ENCODE measurements at places on chromosomes 16 and 17.

- no peak for DNase-seq
Observed at GRCh38 chr16:11233727-11234376, 22.2 kb downstream of the SOCS1 start.

GRCh38 chr16:20320178-20320577 is 7.1 kb downstream of the GP2 start:
- no peak for DNase-seq

DNA sequence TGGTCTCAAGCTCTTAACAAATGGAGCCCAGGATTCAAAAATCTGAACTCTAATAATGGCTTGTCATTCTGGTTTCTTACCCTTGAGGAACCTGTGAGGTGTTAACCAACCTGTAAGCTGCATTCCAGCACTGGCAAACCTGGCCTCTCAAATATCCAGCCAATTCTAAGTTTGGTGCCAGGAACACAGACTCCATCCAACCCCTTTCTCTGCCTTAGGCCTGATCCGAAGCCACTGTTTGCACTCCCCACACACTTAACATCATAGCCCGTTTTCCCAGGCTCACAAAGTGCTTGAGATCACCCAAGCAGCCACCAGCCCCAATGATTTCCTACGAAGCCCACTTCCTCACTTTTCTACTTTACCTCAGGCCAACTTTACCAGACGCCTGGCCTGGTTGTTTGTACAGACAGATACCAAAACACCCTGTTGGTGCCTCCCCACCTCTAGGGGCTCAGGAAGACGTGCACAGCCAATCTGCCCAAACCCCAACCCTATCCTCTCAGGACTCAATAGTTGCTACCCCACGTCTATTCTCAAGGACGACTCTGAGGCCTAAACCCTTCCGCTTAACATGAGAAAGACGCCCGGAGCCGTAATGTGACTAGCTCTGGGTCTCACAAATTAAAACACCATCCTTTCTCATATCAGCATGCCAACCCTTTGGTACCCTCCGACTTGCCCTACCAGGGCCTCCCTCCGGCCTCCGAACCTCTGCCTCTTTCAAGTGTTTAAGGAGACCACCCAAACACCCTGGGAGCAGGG is 3.2 kb upstream of the PER1 start:
- DNase-seq, result no peak

DNA sequence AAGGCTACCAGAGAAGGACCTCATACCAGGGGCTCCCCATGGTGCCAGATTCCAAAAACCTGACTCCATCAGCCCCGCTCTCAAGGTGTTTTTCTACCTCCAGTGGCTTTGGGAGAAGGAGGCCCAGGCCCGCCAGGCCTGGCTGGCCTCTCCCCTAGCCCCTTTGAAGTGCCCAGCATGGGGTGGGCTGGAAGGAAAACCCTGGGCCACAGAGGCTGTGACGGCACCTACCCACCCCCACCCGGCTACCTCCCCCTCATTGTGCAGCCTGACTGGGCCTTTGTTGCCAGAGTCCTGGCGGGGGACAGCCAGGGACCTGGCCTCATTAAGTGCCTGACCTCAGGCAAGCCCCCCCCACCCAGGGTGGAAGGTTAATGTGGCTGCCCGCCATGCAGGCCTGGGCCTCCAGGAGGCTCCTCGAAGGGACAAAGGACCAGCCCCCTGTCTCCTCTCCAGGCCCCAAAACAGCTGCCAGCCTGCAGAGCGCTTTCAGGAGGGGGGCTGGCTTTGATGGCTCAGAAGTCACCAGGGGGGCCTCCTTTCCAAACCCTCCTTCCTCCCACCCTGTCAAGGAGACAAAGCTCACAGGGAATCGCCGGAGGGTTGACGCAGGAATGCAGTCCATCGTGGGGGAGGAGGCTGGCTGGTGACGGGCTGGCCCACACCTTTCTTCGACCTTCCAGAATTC is 159.4 kb downstream of the ZNF423 start:
- DNase-seq, result no peak

- no peak for DNase-seq
Observed at GRCh38 chr16:20271893-20272292, 55.4 kb downstream of the GP2 start.

GRCh38 chr16:82169861-82170845 is at the start of gene MPHOSPH6:
Gene MPHOSPH6, minus strand, starts transcription at chr16:82170224. Its CDS starts 49 bp downstream, at chr16:82170175.
- peak; percentile 97 for DNase-seq

DNA sequence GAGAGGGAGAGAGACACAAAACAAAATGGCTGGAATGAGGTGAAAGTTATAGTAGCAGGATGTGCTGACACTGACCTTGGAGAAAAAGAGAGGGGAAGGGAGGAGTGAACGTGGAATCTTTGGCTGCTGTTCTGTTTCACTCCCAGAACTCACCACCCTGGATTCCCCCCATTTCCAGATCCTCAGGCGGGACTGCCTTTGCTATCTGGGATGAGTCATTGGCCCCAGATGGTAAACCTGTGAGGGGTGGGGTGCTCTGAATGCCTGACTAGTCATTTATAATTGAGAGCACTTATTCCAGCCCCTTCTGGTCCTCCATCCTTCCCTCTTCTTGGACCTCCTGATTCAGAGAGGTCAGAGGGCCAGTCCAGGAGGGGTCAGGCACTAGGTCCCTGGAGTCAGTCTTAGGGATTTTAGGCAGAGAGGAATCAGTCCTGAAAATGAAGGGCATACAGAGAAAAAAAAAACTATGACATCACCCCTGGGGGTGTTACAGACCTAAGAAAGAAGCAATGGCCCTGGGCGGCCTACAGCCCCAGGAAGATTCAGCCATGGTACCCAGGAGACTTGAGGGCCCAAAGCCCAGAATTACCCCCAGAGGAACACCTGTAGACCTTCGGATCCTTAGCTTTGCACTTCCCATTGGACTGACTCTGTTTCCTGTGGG is 2.2 kb upstream of the ZG16 start:
- peak; percentile 38 for DNase-seq

GRCh38 chr17:6797718-6798351 is 21.8 kb downstream of the FBXO39 start:
- DNase-seq, result no peak

DNA sequence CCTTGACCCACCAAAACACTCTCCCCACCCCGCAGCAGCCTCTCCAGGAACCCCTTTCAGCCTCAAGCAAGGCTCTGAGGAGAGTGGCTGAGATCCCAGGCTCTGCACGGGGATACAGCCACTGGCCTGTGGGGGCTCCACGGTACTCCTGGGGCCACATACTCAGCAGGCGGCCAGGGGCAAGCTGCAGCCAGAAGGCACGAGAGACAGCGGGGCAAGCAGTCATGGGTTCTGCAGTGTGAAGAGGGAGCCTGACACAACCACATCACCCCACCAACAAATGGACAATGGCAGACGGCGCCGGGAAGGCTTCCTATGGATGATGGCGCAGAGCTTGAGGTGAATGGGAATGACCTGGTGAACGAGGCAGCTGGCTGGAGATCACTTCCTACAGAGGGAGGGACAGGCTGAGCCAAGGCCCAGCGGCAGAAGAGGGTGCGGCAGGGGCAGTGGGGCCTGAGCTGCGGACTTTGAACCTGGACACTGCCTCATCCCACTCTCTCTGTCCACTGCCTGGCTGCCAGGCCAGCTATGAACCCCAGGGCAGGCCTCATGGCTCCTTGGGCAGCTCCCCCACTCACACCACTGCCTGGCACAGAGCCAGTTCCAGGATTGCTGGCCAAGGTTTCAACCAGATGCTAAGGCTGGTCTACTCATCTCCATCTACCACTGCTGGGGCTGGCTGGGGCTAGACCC is 10.8 kb upstream of the BCAR1 start:
- DNase-seq, result no peak

DNA sequence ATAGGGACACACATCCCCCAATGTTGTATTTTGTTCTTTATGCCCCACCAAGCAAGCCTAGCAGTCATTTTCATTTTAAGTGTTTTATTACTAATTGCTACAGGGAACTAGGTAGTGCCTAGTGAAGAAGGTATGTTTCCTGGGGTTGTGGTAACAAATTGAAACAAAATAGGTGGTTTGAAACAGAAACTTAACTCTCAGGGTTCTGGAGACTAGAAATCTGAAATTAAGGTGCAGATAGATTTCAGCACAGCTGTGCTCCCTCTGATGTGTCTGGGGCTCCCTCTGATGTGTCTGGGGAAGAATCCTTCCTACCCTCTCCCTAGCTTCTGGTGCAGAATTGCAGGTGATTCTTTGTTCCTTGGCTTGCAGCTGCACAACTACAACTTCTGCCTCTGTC is 390.1 kb downstream of the ZFHX3 start:
- DNase-seq, result no peak

- no peak for DNase-seq
Observed at GRCh38 chr17:77685881-77686486, 272.5 kb upstream of the TNRC6C start.

- no peak for DNase-seq
Observed at GRCh38 chr16:62546701-62547100, 510.5 kb upstream of the CDH8 start.

DNA sequence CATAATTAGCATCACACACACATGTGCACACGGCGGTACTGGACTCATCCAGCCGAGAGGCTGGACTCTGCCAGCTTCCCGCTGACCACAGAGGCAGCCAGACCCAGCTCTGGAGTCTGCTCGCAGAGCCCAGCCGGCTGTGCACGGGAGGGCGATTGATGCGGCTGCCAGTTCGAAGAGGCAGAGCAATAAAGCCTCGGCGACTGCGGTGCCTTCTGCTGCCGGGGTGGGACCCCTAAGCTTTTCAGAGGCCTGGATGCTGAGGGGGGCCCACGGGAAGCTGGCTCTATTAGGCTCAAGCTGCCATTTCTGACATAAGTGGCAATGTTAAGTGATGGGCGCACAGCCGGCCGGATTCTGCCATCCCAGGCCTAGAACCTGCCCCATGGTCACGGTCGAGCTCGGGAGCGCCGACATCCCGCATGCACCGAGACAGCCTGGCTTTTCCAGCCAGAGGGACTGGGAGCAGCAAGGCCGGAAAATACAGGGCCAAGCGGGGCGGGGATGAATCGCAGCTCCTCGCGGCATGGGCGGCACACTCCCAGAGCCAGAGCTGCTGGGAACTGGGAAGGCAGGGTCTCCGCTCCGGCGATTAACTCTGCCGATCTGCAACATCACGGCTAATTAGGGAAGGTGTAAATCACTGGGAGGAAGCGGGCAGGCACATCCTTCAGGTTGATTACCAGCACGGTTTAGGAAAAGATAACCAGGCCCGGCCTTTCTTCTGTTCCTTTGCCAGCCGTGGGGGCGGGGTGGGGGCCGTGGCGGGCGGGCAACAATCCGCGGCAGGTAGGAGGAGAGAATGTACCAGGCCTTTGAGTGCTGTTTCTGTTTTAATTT is 57.7 kb downstream of the TBC1D16 start:
- DNase-seq, result no peak

GRCh38 chr16:16857603-16858283 is 478.8 kb downstream of the NPIPA7 start:
- DNase-seq, result no peak

All from AG08395 (cell line).